ENCODE measurements at places on chromosomes 5 and 9. TPM values are rescaled to one million over a fixed set of nuclear protein-coding genes. Genes with fewer than 3 reads are reported as not detected.

DNA sequence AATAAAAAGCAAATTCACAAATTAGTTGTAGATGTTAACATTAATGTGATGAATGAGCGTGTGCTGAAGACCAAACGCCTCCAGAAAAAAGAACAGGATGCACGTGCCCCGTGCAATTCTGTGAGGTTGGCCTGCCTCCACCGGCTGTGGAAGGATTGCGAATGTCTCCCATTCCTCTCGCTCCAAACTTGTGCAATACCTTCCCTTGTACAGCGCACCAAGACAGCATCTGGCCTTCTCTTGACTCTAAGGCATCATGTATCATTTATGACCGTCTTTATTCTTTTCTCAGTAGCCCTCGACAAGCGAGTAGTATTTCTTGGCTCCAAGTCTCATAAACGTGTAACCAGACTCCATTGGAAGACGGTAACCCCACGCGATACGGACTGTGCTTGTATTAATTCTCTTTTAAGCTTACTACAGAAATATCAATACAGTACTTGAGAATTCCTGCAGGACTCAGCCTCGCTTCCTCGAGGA, 1.5 kb upstream of the TESK1 start:
- no peak for DNase-seq

DNA sequence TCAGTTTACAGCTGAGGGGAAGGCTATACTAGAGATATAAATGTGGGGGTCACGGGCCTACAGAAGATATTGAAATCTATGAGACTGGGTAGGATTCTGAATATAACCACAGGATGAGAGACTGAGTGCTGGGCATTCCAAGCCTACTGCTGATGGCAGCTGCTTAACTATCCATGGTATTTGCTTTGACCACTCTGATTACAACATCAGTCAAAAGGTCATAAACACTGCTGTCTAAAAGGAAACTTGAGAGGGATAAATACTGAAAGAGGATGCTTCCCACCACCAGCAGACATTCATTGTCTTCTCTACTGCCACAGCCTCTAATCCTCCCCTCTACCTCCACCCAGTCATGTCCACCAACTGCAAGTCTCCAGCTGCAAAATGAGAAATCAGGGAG, 3.8 kb downstream of the ZNF622 start:
- DNase-seq = no peak

- no peak for DNase-seq
These were observed 22.7 kb upstream of the FSTL4 start for GRCh38 chr5:133635051-133635450.

GRCh38 chr9:135820661-135821060, 86.7 kb downstream of the CAMSAP1 start:
- no peak for DNase-seq

DNA sequence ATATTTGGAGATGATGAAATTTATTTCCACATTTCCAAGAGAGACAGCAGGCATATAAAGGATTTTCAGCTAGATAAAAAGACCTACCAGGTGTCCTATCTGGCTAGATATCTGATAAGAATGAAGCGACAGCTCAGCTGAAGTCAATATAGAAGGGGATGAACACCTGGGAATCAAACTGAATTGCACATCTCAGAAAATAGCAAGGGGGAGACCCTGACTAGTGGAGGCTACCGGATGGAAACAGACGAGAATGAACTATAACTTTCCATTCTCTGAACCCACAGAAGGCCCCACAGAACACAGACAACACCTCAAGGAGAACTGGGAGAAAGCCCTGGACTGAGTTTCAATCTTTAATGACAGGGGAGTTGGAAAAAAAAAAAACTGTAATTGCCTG, 51.1 kb downstream of the CPLANE1 start:
- DNase-seq = no peak

GRCh38 chr9:134923466-134923865, 5.8 kb upstream of the FCN1 start:
- no peak for DNase-seq

- DNase-seq = no peak
These were observed 2.7 kb upstream of the CLPTM1L start for GRCh38 chr5:1347571-1347970.

GRCh38 chr5:141211-141610, 49.2 kb downstream of the PLEKHG4B start:
- no peak for DNase-seq

DNA sequence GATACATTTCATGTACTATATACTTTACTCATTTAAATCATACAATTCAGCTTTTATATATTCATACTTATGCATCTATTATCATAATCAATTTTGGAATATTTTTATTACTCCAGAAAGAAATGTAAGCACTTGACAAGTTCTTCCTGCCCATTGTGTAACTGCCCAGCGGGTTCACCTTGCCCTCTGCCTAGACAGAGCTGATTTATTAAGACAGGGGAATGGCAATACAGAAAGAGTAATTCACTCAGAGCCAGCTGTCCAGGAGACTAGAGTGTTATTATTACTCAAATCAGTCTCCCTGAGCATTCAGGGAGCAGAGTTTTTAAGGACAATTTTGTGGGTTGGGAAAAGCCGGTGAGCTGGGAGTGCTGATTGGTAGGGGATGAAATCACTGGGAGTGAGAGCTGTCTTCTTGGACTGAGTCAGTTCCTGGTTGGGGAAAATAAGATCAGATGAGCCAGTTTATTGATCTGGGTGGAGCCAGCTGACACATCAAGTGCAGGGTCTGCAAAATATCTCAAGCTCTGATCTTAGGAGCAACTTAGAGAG, 16.1 kb upstream of the SPIN1 start:
- no peak for DNase-seq

- DNase-seq = no peak
These were observed 624.6 kb downstream of the PDE4D start for GRCh38 chr5:59268756-59269415.

DNA sequence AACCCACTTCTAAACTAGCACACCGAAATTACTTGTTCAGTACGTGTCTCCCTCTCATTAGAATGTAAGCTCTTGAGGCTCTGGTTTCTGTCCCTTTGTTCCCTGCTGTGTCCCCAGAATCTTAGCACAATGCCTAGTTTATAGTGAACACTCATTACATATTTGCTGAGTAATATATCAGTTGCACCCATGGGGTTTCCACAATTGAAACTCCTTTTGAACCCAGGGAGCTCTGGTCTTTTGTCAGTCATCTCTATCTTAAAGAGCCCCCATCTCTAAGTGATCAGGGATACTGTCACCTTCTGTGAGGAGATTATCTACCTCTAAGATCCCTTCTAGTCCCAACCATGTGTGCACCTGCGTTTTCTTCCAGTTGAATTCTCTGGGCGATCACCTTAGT, 12.8 kb downstream of the CAMK4 start:
- DNase-seq = no peak

GRCh38 chr9:123604861-123605260, 248.9 kb downstream of the CRB2 start:
- no peak for DNase-seq

DNA sequence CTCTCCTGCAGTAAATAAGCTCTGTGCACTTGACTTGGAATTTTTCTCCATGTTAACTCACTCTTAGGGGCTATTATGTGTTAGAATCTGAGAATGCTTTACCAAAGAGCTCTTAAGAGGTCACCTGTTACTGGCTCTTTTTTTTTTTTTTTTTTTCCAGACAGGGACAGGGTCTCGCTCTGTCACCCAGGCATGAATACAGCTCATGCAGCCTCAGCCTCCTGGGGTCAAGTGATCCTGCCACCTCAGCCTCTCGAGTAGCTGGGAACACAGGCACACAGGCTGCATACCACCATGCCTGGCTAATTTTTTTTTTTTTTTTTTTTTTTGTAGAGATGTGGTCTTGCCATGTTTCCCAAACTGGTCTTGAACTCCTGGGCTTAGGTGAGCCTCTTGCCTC, 22.1 kb downstream of the HMGXB3 start:
- no peak for DNase-seq

DNA sequence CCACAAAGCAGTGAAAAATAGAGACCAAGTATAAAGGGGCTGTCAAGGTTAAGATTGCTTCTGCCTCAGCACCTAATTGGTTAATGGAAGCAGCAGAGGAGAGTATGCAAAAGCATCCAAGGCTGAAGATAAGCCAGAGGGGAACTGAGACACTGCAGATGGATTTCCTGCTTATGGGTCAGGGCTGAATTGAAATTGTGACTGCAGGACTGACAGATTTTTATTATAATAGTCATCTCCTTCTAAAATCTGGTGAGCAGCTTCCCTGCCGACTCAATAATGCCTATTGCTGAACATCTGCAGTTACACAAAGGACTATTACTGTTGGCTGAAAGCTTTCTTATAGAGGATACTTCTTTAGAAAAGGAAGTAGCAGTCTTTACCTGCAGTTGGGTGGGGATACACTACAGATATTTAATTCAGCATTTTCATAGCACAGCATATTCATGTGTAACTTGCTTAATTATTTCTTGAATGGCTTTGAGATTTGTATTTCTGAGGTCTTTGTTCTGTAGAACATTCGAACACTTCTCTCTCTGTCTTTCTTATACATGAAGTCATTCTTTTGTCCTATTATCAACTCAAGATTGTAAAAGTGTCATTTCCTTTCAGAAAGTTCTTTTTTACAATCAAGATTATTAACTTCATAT, 363.0 kb upstream of the RIOK2 start:
- no peak for DNase-seq

Gene DEPDC1B
- 0.25 TPM for total RNA-seq

Gene SLC27A6
- total RNA-seq = not detected

Gene FBP1
- 3.4 TPM for total RNA-seq

Gene MYMK
- not detected for total RNA-seq

Gene FGD3
- total RNA-seq = 167 TPM

Gene SLC36A2
- not detected for total RNA-seq

Gene CCNO
- not detected for total RNA-seq

Gene PCDHAC2
- total RNA-seq = not detected

Measured in B cell (primary cell).